ENCODE measurements at places on chromosomes 2 and 18.
A peak's percentile ranks its signal among the peaks of the same experiment; 100 is the strongest.

DNA sequence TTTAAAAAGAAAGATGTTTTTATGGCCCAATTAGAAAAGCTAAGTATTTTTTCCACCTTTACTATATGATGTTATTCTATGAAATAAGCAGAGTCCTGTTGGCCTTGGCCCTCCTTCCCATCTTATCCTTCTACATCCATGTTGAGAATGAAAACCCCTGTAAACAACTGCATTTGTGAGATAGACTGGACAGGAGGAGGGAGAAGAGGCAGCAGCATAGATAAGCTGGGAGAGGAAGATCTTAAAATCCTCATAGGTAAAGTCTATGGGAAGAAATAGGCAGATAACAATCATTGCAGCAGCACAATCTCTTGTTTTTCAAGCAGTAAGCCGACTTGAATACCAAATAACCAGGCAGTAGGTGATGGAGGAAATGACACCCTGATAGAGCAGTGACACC lies 207.6 kb upstream of the PARD3B start:
- no peak for DNase-seq

GRCh38 chr2:120303177-120303576 lies 42.8 kb upstream of the INHBB start:
- no peak for DNase-seq

- no peak for DNase-seq
Observed at GRCh38 chr2:11610624-11611242, 59.3 kb downstream of the NTSR2 start.

DNA sequence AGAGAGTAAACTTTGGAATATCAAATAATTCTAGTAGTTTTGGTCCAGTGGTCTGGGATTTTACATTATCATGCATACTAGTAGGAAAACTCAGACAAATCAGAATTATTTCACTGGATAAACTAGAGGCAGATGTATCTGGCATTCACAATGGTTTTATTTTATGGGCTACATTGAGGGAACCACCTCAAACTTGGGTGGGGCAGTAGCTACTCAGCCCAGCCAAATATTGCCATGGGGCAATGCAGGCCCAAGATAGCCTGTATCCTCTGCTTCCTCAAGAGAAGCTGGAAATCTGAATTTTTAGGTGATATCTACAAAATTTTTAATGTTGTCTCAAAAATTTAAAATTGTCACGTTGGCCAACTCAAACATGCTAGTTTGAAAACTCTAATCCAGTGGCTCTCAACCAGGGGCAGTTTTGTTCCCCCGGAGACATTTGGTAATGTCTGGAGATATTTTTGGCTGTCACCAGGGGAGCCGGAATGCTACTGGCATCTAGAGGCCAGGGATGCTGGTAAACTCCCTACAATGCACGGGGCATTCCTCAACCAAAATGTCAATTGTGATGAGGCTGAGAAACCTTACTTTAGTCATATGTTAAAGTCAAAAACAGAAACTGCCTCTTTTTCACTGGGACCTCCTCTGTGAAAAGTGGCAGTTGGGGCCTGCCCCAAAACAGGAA lies 172.8 kb upstream of the SPRED2 start:
- no peak for DNase-seq

DNA sequence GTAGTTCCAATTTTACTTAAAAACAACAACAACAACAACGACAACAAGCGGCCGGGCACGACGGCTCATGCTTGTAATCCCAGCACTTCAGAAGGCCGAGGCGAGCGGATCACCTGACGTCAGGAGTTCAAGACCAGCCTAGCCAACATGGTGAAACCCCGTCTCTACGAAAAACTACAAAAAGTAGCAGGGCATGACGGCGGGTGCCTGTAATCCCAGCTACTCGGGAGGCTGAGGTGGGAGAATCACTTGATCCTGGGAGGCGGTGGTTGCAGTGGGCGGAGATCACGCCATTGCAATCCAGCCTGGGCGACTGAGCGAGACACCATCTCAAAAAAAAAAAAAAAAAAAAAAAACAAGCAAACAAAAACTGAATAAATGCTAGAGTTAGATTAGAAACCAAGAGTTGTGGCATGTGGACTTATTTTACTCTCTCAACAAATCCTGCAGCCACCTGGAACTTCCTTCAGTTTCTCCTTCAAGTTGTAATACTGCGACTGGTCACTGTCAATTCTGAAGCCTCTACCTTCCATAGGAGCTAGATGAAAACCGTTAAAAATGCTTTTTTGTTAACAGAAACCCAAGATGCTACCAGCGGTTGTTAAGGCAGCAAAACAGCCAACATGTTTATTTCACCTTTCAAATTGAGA lies 1.3 kb downstream of the ATP5F1A start:
- DNase-seq, result peak; percentile 19

GRCh38 chr18:41593171-41593675 lies 361.8 kb upstream of the PIK3C3 start:
- DNase-seq, result no peak

GRCh38 chr2:65309699-65310098 lies 82.1 kb downstream of the ACTR2 start:
- no peak for DNase-seq

GRCh38 chr2:9800639-9800974 lies 42.7 kb upstream of the TAF1B start:
- DNase-seq, result no peak

GRCh38 chr2:101193033-101193626 lies 41.9 kb upstream of the TBC1D8 start:
- DNase-seq, result no peak

DNA sequence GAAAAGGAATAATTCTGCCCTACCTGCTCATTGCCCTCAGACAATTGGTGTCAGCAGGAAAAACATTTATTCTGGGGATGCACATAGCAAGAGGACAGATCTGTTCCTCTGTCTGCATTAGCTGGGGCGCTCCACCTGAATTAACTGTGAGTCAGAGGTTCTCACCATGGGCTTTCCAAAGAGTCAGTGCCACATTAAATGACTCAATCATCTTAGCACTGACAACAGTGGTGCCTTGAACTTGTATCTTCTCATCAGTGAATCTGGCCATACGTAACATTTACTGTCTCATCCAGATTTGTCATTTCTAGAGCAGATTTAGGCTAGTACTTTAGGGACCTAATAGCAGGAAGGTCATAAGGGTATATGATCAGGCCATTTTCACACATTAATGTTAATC lies 358.1 kb upstream of the CRIM1 start:
- no peak for DNase-seq

- no peak for DNase-seq
Observed at GRCh38 chr2:166513952-166514351, 19.9 kb upstream of the SCN7A start.

DNA sequence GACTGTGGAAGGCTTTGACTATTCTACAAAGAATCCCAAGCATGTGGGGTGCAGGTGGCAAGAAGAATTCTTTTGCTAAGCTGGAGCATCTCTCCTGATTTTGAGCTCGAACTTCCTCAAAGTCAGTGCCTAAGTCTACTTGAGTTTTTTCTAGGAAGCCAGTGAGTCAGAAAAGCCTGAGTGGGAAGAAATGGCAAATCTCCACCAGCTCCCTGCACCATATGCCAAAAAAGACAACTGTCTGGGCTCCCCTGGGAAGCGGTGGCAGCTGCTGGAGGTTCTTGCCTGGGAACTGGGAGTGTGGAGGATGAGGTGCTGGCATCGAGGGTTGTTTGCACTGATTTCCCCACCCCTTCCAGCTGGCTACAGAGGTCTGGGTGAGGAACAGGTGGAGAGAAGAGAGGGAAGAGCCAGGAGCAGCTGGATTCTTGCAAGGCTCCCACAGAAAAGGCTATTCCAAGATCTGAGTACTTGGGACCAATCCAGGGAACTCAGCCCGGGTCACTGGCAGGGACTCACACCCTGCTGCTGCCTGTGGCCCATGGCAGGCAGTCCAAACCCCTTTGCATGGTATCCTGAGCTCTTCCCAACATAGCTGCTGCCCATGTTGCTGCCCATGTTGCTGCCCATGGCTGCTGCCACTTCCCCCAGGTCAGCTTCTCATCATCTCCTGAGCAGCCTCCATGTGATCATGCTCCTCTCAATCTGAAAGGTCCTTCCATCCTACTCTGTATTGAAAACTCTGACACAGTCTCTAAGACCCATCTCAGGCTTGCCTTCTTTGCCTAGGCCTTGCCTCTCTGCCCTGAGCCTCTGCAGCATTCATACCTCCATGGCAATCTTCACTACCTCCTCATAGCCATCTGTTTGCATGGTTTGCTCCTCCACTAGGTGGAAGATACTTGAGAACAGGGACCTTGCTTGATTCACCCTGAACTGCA lies 128.3 kb upstream of the SPATS2L start:
- DNase-seq, result peak; percentile 65

GRCh38 chr2:152578573-152578972 lies 138.7 kb downstream of the PRPF40A start:
- DNase-seq, result no peak

DNA sequence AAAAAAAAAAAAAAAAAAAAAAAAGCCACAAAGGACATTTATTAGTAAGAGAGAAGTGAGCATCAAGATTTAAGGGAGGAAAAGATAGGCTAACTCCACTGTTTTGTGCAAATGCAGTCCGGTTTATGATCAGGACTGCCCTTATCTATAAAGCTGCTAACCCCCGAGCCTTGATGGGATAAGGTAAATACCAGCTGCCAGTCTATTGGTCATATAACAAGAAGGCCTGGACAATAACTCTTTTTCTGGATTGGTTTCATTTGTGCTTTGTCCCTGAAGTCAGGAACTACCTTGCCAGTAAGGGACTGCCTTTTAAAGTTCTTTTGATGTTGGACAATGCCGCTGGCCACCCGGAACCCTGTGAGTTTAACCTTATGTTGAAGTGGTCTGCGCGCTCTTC lies 15.4 kb downstream of the PTPN4 start:
- DNase-seq, result no peak

GRCh38 chr18:31268985-31269406 lies 49.0 kb upstream of the DSG1 start:
- DNase-seq, result no peak

GRCh38 chr2:178193496-178193822 lies 853 bp upstream of the OSBPL6 start:
- DNase-seq, result no peak

DNA sequence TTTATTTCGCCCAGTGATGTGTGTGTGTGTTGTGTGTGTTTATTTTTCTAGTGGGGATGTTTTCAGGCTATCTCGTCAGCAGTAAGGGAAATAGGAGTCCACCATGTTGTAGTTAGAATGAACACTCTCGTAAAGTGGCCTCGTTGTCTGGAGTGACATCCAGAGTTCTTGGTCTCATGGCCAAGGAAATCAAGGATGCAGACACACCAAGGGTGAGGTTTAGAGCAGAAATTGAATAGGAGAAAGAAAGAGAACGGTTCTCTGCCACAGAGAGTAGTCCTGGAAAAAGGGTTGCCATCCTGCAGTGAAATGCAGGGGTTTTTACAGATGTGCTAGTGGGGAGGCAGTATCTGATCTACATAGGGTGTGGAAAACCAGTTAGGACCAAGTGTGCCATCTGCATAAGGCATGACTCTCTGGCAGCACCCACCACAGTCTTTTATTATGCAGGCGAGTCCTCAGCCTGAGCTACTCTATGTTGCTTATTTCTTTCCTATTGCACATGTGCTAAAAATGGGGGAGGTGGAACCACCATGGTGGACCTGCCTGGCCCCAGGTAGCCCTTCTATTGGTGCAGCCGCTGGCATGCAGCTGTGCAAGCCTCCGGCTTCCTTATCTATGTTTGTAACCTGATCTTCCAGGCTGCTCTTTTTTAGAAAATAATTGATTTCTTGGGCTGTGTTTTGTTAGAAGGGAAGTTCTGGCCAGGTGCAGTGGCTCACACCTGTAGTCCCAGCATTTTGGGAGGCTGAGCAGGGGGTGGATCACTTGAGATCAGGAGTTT lies 23.2 kb downstream of the RALB start:
- DNase-seq, result no peak

GRCh38 chr2:132034646-132035045 lies 127.1 kb downstream of the ANKRD30BL start:
- no peak for DNase-seq

- DNase-seq, result no peak
Observed at GRCh38 chr2:166768393-166769123, 119.7 kb upstream of the XIRP2 start.

DNA sequence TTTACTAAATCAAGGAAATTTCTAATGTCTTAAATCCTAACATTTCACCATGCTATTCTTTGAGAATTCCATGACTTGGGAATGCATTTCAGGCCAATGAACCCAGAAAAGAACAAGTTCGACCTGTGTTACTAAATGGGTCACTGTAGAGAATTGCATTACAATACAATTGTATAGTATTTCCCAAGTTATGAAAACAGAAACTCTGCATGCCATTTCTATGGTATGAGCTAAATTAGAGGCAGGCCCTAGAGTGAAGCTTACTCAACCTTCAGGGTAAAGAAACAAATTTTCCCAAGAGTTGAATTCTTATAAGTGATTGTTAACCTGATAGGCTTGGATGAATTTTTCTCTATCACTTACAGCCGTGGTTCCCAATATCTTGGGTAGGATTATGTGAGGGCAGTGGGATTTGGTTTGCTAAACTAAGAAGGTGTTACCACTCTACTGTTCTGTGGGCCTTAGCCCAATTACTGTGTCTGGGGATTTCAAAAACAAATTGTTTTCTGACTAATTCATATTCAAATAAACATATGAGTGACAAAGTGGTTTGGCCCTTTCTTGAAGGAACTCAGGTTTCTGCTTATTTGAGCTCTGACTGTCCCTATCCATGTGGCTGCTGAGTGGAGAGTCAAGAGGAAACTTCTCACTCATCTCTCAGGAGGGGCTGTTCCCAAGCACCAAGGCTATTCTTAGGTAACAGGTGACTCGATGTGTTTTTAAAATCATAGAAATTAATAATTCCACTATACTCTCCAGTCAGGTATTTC lies 11.2 kb upstream of the SERPINB7 start:
- DNase-seq, result peak; percentile 66

GRCh38 chr2:204900910-204901309 lies 355.6 kb downstream of the PARD3B start:
- peak; percentile 11 for DNase-seq

DNA sequence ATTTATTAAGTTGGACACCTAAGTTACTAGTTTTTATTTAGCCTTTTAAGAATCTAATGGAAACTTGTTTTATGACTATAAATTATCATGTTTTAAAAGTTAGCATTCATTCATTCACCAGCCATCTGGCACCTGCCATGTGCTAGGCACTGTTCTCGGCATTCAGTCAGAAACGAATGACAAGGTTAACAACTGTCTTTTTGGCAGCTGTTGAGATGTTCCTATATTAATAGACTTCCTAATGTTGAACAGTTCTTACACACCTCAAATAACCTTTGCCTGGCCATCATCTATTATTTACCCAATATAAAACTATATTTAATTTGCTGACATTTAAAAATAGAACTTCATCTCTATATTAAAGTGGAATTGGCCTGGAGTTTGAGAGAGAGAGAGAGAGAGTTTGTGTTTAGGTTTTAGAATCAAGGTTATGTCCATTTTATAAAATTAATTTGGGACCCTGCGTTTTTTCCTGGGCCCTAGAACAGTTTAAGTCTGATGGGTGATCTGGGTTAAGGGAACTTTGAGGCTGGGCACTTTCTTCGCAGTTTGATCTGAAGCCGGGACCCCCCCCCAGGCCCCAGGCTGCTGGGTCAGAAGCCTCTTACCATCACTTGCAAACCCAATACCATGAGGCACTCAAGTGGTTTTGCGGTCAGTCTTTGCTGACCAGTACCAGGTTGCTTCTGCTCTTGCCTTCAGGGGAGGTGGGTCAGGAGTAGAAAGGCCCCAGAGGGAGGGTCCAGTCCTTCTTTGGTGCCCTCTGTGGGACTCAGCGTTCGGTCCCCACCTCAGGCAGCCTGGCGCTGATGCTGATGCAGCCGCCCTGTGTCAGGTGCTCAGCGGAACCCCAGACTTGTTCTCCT lies 48.3 kb upstream of the ASB1 start:
- no peak for DNase-seq
